Right forelimb (tissue), 1 donor: ENCODE measurements at places on chromosomes 5 and 9.

DNA sequence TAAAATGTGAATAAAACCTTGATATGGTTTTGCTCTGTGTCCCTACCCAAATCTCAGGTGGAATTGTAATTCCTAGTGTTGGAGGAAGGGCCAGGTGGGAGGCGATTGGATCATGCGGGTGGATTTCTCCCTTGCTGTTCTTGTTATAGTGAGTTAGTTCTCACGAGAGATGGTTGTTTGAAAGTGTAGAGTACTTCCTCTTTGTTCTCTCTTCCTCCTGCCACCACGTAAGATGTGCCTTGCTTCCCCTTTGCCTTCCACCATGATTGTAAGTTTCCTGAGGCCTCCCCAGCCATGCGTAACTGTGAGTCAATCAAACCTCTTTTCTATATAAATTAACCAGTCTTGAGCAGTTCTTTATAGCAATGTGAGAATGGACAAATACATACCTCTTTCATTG, 34.9 kb downstream of the TARS1 start:
- DNase-seq: no peak

DNA sequence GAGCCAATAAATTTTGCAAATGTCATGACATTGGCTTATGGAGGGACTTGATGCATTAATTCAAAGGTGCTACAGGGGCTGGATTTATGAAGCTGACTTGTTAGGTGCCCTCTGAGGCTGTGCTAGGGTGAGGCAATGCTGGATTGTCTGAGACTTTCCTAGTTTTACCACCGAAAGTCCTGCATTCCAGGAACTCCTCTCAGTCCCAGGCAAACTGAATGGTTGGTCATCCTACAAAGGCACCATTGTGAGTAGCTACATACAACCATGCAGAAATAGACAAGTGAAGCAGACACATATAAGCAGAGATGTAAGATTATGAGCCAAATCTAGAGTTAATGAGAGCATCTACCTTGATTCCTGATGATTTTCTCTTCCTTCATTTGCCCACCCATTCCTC, 95.3 kb downstream of the LIX1 start:
- no peak for DNase-seq

GRCh38 chr5:58466939-58467338, 7.1 kb upstream of the PLK2 start:
- no peak for DNase-seq

- no peak for DNase-seq
Measured at GRCh38 chr5:30041291-30041690, 1152.2 kb upstream of the CDH6 start.

DNA sequence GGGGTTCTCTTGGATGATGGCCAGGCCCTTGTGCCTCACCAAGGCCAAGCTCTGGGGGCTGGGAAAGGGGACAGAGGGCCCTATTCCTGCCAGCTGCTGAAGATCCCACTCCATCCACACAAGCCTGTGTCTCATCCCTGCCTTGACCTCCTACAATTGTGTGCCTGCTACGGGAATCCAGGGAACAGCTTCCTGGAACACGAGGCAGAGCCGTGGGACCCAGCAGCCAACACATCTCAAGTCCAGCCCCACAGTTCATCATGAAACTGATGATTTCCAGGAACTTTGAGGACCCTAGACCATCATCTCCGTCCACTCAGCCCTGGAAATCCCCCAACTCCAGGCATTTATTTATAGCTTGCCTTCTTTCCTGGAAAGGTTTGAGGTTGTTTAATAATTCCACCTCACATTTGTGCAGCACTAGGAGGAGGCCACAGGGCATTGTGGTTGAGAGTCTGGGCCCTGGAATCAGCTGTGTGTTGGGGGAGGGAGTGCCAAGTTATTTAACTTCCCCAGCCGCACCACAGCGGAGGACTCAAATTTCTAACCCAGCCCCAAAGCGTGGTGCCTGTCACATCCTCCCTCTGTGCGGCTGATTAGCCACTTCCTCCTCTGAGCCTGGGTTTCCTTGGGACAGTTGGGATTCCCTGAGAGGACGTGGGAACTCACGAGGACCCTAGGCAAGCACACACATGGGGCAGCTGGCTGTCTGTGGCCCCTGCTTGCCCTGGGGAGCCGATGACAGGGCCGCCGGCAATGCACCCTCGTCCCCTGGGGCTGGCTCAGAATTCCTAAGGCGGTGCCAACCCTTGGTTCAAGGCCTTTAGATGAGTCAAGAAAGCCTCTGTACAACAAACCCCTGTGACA, 58.2 kb upstream of the GGTA1 start:
- DNase-seq: peak; percentile 79

DNA sequence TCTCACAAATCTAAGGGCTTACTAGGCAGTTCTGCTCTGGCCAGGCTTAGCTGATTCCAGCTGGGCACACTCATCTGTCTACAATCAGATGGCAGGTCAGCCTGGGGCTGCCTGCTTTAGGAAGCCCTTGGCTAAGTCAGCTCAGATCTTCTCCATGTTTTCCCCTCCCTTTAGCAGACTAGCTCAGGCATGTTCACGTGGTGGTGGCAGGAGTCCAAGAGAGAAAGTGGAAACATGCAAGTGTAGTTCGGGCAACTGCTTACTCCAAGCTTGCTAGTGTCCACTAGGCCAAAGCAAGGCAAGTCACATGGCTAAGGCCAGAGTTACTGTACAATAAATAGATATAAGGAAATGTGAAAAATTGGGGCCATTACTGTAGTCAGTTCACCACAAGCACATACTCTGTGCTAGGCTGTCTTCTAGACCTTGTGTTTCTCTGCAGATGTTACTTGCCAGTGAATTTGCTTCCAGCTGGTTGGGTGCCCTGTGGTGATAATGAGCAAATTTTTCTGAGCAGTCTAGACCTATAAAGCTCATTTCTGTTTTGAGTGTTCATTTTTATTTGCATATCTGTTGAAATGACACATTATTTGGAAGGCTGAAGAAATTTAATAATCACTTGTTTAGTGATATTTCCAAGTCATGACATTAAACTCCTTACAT, 38.3 kb downstream of the RECK start:
- peak; percentile 65 for DNase-seq

- DNase-seq: no peak
Measured at GRCh38 chr9:20925256-20926045, 106.0 kb downstream of the HACD4 start.

- DNase-seq: no peak
Measured at GRCh38 chr9:36874921-36875320, 159.1 kb downstream of the PAX5 start.

- no peak for DNase-seq
Measured at GRCh38 chr5:44565902-44566301, 176.7 kb upstream of the FGF10 start.

GRCh38 chr5:106661866-106662265, 1008.9 kb downstream of the EFNA5 start:
- DNase-seq: no peak

- DNase-seq: no peak
Measured at GRCh38 chr5:53019320-53019719, 30.2 kb downstream of the ITGA2 start.

- peak; percentile 85 for DNase-seq
Measured at GRCh38 chr5:172733131-172733973, 37.6 kb downstream of the DUSP1 start.

GRCh38 chr5:81397176-81397575, 3.2 kb upstream of the ACOT12 start:
- no peak for DNase-seq

- DNase-seq: no peak
Measured at GRCh38 chr5:153782589-153783361, 255.9 kb downstream of the FAM114A2 start.

DNA sequence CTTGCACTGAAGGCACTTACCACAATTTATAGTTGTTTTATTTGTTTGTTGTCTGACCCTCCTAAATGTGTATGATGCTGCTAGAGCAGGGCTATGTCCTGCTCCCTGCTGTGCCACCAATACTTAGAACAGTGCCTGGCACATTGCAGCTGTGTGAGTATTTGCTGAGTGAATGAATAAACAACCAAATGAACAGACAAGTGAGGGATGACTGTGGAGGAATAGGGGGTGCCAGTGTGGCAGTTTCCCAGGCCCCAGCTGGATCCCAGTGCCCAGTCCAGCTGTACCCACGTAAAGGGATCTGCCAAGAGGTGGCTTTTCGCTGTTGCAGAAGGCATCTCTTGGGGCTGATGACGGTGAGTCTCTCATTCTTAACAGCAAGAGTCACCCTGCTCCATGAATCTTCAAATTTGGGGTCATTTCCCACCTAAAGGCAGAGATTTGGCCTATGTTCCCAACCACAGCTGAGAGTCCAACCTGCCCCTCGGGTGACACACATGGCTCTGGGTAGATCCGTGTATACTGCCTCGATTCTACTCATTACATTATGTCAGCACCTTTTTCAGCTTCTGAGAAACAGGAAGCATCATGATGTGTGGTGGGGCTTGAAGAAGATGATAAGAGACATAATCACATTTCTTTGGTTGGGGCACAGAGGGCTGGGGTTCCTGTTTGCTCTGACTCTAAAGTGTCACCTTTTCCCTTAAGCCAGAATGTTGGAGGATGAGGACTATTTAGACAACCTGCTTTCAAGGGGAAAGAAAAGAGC, 14.3 kb downstream of the IL5 start:
- no peak for DNase-seq

GRCh38 chr5:98157368-98157767, 616.1 kb upstream of the RGMB start:
- no peak for DNase-seq

DNA sequence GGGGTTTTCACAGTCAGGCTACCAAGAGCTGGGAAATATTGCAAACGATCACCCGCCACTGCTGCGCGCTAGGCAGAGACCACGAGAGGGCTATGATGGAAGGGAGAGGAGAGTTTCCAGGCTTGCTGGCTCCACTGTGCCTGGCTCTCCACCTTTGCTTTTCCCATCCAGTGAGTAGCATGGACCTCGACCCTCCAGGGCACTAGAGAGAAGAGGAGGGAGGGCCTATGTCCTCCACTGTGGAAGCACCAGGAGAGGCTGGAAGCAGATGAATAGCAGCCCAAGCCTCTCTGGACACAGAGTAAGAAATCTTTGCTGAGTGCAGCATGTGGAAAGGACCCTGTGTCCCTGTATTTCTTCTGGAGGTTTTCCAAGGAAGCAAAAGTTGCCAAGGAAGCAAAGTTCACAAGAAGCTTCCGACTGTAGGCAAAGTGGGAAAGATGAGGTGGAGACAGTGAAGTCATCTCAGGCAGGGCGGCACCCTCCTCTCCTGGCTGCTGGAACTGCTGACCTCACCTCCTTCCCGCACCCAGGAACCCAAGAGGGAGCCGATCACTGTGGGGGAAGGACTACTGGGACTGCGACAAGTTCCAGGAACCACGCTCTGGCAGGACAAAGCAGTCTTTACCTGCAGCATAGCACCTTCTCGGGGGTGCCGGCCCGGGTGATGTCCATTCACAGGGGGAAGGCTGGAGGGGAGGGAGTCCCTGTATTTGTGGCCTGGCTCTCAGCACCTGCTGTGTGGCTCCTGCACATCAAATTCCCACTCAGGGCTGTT, 79.6 kb downstream of the CSNK1A1 start:
- DNase-seq: no peak

- DNase-seq: no peak
Measured at GRCh38 chr5:122262103-122262502, 49.9 kb upstream of the SNCAIP start.

GRCh38 chr9:137192859-137193258, 4.4 kb downstream of the SSNA1 start:
- DNase-seq: no peak

DNA sequence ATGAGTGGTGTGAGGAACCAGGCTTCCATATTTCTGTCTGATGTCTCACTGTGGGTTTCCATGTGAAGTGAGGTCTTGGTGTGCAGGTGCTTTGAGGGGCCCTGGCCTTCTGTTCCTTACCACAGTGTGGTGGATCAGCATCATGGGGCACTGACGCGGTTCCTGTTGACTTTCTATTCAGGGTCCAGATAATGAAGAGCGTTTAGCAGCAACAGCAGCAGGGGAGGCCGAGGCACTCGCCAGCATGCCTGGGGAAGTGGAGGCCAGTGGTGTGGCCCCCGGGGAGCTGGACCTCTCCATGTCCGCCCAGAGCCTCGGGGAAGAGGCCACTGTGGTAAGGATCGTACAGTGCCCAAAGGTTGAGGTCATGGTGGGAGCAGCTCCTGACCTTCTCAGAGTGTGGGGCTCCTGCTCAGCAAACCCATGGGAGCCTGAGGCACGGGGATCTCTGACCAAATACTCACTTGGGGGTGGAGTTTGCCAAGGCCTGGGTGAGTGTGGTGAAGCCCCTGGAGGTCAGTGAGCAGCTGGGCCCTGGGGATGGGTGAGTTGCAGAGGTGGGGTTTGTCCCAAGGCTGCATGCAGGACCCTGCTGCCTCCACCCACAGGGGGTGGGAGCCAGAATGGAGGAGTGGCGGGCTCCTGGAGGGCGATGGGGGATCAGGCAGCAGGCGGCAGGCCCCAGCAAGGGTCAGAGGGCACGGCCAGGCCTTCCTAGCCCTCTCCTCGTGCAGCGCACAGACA, 61.2 kb downstream of the COL15A1 start:
- DNase-seq: peak; percentile 26

GRCh38 chr5:153480401-153480800, 10.1 kb upstream of the GRIA1 start:
- no peak for DNase-seq

DNA sequence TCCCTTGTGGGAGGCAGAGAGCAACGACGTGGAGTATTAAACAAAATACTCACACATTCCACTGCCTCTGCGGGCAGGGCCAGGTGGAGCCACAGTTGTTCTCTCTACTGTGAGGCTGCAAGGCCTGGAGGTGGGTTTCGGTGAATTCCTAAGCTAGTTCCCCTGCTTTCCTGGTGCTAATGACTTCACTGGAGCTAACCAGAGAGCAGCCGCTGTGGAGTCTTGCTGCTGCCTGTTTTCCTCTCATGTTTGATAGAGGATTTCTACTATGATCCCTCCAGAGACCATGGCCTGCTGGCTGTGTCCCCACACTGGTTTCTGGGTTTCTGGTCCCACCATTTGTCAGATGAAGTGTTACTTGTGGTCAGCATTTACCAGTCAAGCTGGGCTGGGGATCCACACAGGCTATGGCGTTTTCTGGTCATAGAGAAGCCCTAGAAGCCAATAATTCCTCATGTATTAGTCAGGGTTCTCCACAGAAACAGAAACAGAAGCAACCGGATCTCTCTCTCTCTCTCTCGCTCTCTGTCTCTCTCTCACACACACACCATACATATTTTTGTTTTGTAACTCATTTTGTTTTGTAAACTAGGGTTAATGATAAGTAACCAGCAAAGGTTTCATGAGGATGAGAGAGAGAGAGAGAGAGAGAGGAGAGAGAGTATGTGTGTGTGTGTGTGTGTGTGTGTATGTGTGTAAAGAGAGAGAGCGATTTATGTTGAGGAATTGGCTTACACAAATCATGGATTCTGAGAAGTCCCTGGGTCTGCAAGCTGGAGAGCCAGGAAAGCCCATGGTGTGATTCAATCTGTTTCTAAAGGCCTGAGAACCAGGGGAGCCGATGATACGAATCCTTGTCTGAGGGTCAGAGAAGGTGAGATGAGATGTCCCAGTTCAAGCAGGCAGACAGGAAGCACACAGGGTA, 403.0 kb downstream of the GADD45G start:
- no peak for DNase-seq

DNA sequence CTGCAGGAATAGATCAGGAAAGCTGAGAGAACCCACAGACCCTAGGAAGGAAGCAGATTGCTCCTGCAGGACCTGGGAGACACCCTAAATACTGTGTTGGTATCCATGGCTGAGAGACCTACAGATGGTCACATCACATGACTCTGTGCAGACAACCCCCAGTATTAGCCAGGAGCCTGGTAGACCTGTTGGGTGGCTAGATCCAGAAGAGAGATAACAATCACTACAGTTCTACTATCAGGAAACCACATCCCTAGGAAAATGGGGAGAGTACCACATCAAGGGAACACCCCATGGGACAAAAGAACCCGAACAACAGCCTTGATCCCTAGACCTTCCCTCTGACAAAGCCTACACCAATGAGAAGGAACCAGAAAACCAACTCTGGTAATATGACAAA, 24.2 kb upstream of the MELK start:
- DNase-seq: no peak

- DNase-seq: peak; percentile 43
Measured at GRCh38 chr9:101716629-101717028, 21.8 kb downstream of the GRIN3A start.
